Fibroblast of the aortic adventitia (primary cell): ENCODE measurements at places on chromosomes 5 and 9.
A peak's percentile ranks its signal among the peaks of the same experiment; 100 is the strongest.

GRCh38 chr5:19369048-19369447 is 619.0 kb downstream of the CDH18 start:
- no peak for DNase-seq

GRCh38 chr5:60526336-60526875 is 173.6 kb downstream of the DEPDC1B start:
- DNase-seq = peak; percentile 56

DNA sequence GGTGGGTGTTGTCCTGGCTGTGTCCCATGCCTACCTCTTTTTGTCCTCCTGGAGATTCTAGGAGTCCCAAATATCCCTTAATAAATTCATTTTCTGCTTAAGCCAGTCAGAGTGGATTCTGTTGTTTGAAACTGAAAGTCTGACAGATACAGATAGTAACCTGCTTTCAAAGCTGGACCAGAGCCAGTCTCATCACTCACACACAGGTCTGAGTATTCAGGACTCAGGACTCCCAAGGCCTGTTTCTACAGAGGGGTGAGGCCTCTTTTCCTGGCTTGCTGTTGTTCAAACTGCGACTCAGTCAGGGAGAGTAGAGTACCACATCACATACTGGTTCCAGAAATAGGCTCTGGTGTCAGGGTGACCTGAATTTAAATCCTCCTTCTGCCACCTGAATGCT is 190.1 kb downstream of the PAX5 start:
- DNase-seq = no peak

- DNase-seq = no peak
These were observed 10.0 kb upstream of the RETREG1 start for GRCh38 chr5:16626696-16627264.

DNA sequence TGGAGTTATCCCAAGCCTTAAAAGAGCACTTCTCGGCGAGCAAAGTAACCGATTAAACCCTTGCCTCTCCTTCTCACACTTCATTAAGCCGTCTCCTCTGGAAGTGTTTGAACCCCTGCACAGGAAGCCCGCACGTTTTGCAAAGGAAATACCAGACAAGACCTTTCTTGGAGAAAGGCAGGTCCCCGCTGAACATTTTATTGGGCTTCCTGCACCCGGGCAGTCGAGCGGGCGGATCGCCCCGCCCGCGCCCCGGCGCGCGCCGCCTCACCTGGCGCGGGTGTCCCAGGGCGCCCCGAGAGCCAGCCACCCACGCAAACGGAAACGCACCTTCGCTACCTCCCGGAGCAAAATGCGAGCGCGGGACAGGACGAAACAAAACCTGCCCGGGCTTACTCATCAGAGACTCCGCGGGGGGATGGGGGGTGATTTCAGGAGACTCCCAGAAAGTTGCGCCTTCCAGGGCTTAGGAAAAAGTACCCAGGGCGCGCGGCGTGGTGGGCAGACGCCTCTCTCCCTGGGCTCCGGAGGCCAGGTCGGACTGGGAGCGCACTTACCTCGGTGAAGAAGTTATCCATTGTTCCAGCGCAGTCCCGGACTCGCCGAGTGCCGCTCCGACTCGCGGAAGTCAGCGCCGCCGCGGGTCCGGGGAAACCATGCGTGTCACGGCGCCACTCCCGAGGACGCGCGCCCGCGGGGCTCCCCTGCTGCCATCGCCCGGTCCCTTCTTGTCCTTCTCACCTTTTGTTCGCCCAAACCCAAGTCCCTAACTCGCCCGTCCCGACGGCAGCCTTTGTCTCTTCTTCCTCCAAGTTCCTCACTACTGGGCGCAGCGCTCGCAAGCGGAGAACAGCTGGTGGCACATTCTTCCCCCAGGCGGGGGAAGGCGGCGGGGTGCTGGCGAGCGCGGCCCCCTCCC is 598 bp downstream of the MYO10 start:
- peak; percentile 47 for DNase-seq

DNA sequence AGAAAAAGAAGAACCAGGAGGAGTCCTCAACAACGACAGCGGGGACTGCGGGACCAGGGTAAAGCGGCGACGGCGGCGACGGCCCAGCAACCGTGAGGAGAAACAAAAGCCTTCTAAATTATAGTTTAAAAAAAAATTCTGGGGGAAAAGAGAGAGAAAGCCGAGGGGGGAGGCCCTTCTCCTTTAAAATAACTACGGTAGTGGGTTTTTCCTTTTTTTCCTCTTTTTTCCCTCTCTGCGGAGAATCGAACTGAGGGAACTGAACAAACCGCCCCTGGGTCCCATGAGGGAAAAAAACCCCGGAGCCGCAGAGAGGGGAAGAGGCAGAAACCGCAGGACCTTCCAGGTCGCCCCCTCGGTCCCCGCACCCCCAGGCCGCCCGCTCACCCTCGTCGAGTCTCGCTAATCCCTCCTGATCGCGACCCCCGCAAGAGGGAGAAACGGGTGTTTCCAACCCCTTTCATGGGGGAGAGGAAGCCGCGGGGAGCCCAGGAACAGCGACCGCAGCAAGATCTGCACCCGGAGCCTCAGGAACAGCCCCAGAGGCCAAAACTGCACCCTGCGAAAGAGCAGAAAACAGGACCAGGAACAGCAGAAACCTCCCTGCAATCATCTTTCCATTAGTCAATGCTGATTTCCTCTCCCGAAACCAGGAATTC is 453 bp downstream of the CPEB4 start:
- peak; percentile 40 for DNase-seq

DNA sequence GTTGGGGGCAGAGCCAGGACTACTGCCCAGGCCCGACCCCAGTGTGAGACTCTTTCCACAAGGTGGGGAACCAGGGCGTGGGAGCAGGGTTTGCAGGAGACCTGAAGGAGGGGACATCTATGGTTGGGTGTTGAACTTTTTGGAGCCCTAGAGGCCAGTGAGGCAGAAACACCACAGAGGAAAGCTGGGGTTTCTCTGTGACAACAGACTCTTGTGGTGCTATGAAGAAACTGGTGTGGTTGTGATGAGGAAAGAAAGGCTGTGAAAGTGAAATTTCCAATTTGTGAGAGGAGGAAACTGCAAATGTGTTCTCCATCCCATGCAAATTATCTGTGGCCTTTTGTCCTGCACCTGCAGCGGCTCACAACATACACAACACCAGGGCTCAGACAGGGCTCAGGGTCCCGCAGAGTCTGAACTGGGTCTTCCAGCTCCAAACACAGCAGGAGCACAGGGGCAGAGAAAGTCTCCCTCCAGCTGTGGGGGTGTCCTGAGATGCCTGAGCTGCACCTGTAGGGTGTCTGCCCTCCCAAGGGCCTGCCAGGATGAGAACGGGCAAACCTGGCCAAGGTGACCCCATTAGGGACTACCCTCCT is 51.4 kb upstream of the GRHPR start:
- no peak for DNase-seq

DNA sequence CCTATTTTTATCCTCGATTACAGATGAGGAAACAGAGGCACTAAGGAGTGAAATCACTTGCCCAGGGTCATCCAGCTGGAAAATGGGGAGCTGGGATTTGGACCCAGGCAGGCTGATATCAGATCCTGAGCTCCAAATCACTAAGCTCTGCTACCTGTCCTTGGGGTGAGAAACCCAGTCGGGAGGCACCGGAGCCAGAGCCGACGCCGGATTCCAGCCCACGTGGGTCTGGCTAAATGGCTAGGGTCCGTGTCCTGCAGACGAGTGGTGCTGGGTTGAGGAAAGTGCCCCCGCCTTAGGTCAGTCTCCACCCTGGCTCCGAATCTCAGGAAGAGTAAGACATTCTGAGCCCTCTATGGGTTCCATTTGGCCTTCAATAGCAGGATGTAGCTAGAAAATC is 61.3 kb upstream of the GGTA1 start:
- DNase-seq = no peak

- no peak for DNase-seq
These were observed 4.4 kb downstream of the PFN3 start for GRCh38 chr5:177396078-177396477.

DNA sequence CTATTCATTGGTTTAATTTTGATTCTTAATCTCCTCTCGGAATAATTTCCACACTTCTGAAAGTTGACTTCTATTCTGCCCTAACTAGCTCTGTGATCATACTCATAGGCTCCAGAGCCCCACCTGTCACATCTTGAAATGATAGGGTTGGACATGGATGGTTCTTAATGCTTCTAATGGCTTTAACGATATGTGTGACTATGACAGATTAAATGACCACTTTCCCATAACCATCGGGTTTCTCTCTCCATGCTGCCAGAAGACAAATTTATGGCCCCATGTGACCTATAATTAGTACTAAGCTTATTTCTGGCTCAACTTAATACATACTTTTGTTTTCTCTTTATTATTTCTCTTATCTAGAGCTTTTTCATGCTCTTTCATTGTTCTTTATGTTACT is 251.1 kb upstream of the TUT7 start:
- no peak for DNase-seq

DNA sequence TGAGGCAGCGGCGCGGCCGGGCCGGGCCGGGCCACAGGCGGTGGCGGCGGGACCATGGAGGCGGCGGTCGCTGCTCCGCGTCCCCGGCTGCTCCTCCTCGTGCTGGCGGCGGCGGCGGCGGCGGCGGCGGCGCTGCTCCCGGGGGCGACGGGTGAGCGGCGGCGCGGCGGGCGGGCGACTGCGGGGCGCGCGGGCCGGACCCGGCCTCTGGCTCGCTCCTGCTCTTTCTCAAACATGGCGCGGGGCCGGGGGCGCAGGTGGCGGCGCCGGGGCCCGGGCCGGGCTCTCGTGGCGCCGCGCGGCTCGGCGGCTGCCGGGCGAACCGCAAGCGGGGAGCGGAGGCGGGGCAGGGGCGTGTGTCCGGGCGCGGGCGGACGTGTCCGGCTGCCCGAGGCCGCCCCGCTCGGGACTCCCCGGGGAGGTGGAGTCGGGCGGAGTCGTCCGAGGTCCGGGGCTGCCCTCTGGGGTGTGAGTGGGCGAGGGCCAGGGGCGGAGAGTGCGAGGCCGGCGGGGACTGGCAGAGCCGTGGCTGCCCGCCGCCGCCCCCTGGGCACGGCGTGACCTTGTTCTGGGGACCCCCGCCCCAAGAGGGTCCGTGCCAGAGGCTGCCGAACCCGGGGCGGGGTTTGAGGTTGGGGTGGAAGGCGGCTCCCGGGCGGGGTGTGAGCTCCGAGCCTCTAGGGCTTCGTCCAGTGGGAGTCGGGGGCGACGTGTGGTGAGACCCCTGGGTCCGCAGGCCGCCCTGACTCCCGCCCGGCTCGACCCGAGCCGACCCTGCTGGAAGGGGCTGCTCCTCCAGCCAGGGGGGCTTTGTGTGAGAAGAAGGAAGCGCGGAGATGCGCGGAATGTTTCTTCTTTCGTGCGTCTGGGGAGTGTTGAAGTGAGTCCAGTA is 485 bp downstream of the TGFBR1 start:
- peak; percentile 75 for DNase-seq

- peak; percentile 48 for DNase-seq
These were observed at the start of gene PTBP3 for GRCh38 chr9:112332977-112333638. Gene PTBP3 (minus strand): TSS chr9:112333619. CDS start chr9:112297865, 35,754 bp downstream.

DNA sequence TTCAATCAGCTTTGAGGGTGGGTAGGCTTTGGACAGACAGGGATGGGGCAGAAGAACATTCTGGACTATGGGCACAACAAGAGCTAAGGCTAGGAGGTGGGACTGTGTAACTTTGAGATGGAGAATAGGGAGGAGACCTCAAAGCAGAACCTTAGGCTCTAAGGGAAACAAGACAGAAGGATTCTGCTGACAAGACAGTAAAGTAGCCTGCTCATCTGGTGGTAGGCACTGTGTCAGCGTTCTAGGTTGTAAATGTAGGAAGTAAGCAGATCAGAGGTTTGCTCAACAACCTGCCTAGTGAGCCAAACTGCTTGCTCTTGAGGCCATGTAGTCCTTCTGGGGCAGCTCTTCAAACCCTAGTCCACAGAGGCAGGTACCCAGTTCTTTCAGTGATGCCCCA is 15.0 kb upstream of the IL12B start:
- no peak for DNase-seq

DNA sequence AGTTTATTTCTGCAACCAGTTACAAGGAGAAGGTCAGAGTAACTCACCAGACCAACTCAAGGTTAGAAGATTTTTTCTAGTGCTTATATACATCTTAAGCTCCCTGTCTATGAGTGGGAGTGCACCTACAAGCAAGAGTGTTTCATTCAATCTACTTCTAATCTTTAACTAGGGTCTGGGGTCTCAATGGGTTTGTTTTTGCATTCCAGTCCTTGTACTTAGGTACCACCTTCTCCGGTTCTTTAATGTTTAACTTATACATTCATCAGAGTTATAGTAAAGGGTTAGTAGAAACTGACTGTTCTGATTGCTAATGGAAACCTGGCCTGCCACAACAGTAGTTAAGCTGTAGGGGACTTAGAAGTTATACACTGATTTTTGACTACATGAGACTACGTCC is 271.7 kb downstream of the HTR1A start:
- DNase-seq = no peak

- no peak for DNase-seq
These were observed 133.7 kb downstream of the NMUR2 start for GRCh38 chr5:152271420-152271819.

GRCh38 chr5:172637110-172637580 is 3.9 kb upstream of the NEURL1B start:
- no peak for DNase-seq

- peak; percentile 95 for DNase-seq
These were observed 231.3 kb downstream of the ATPSCKMT start for GRCh38 chr5:10018201-10019069.

- peak; percentile 50 for DNase-seq
These were observed 125.0 kb upstream of the LPCAT1 start for GRCh38 chr5:1648806-1649205.

DNA sequence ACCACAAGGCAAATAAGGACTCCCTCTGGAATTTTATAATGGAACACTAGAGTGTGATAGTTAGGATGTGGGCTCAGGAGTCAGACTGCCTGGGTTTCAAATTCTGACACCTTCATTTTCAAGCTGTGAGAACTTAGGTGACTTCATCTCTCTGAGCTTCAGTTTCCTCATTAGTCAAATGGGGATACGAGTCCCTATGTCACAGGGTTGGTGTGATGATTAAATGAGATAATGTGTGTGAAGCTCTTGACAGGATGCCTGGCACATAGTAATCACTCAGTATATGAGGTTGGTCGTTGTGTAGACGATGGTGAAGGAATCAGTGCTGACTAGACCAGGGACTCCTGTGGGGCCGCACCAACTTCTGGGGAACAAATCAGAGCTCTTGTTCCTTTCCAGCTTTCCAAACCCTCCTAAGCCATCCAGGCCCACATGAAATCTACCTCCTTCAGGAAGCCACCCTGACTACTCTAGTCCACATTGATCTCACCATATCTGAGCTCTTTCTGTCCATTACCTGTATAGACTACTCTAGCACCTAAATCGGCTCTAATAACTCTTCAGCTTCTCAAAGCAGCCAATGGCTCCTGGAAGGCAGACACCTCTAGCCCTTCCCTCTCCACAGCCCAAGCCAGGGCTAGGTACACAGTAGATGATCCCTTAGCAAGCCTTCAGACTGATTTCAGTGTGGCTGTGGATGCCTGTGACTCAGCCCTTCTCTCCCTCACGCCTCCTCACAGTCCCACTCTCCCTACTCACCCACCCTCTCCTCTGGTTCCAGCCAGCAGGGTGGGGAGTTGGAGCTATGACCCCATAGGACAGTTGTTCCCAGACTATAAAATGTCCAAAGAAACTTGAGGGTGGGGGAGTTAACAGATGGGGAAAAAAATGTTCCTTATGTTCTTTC is 2.5 kb upstream of the TCF7 start:
- DNase-seq = peak; percentile 52
